ENCODE measurements at places on chromosomes 3 and 15.

DNA sequence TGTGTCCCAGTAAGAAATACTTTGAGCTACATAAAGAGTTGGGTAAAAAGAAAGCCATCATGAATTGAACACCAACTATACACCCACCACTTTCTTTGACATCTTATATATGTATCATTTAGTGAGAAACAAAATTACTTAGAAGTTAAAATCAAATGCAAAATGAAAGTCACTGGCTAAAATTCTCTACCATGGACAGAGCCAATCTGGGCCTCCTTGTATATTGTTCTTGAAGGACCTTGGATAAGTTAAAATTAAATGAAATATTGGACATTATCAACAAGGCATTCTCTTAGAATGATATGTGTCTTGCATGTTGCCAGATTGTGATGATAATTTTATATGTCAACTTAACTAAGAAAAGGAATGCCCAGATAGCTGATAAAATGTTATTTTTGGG, 64.2 kb upstream of the CHL1 start:
- DNase-seq: no peak

DNA sequence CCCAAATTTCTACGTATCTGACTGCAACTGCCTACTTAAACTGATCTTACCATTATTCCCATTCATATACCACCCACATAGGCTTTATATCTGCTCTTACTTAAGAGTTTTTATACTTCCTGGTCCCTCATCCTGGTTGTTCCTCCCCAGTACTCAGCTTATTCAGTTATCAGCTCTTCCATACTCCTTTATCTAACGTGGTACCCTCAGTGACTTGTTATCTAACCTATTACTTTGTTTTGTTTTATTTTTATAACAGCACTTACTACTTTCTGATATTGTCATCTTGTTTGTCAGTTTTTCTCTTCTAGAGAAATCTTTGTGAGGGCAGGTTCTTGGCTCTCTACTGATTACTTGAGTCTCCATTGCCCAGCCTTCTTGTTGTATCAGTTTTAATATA, 100.6 kb downstream of the ZNF609 start:
- DNase-seq: no peak

DNA sequence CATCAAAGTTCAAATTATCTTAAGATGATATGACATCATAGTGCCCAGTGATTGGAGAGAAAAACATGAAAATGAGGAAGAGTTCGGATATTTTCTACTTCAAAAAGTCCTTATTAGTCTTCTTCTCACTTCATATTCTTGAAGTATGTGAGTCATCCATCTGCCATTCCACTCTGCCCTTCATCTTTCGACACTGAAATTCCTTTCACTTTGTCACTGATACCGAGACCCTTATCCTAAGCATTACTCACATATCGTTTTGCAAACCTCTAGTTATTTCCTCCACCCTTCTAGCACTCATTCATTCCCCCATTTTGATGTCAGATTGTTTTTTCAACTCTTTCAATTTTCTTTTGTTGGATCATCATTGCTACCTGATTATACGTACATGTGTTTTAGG, 4.0 kb downstream of the OR5H14 start:
- no peak for DNase-seq

DNA sequence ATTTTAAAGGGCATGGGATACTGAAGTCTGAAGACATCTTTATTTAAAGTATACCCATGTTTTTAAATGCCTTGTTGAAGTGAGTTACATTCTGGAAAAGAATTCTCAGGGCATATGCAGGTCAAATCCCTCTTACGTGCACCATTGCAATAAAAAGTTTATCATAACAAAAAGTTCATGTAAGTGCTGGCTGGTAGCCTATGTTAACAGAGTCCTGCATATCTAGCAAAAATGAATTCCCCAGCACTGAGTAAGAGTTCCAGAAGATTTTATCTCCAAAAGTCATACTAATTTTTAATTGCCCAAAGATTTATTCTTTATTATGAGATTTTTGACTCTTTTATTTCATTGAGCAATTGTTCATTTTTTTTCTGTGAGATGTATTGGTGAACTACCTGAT, 104.7 kb upstream of the ROBO1 start:
- no peak for DNase-seq

DNA sequence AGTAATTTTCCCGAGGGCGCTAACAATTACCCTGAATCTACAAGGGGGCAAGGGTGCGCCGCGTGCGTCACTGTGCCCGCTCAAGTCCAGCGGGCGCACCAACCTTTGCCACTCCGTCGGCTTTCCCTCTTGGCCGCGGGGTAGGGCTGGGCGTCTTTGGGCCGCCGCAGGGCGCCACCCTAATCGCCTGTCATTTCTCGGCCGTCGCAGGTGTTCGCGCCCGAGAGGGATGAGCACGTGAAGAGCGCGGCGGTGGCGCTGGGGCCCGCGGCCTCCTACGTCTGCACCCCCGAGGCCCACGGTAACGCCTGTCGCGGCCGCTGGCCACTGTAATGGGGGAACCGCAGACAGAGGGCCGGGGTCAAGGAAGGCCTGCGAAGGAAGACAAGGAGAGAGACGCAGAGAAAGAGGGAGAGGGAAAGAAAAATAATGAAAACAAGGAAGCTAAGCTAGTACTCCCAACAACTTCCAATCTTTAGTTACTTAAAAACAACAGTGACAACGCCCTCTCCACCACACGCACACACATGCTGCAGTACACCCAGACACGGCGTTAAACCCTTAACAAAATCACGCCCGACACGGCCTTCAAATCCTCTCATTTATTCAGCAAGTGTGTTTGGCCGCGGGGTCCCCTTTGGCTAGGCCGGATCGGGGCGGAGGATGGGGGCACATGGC, 3.8 kb downstream of the SKOR1 start:
- no peak for DNase-seq
